Activated CD4-positive, alpha-beta T cell treated with anti-CD3 and anti-CD28 coated beads, Interleukin-10, Interleukin-2, amounts not matched to agents 100 ng/mL and 50 ng/mL, durations not matched to agents 16 hours and 8 hours (primary cell): ENCODE measurements at places on chromosomes 6 and 20.

DNA sequence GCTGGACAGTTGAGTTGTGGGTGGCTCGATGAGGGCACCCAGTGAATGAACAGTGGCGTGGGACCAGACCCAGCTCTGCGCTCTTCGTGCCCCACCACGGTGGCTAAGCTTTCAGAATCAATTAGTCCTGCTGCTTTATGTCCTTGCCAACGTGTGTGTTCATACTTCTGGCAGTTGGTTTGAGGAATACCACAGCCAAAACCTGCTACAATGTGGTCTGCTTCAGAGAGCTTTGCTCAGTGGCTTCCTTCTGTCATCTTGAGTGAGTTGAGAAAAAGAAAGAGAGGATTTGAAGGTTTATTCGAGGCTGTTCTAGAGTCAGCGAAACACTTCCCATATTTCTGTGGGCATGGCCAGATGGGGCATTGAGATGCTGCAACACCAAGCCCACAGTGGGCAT lies 39.5 kb upstream of the SLC22A2 start:
- DNase-seq: no peak

- no peak for DNase-seq
Observed at GRCh38 chr6:40417031-40417430, 170.1 kb downstream of the LRFN2 start.

- no peak for DNase-seq
Observed at GRCh38 chr6:149929422-149929821, 6.5 kb upstream of the RAET1G start.

GRCh38 chr6:157075549-157076450 lies 247.5 kb downstream of the TMEM242 start:
- peak; percentile 55 for DNase-seq

- no peak for DNase-seq
Observed at GRCh38 chr6:10425975-10426780, 11.3 kb upstream of the TFAP2A start.

DNA sequence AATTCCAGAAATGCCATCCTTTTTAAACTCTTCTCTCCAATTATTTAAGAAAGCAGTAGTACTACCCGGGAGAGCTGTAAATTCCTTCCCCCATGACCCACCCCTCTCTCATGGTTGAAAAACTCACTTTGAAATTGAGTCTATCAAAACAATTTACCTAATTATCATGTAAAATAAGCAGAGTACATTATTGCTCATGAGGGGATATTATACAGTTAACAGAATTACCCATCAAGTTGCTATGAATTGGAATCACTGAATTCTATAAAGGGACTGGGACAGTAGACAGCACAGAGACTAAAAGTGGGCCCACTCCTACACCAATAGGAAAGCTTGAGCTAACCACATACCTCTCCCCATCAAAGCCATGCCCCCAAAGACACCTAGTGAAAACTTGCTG lies 16.3 kb downstream of the JAG1 start:
- DNase-seq: no peak

- DNase-seq: no peak
Observed at GRCh38 chr20:12311094-12311865, 393.6 kb downstream of the BTBD3 start.

DNA sequence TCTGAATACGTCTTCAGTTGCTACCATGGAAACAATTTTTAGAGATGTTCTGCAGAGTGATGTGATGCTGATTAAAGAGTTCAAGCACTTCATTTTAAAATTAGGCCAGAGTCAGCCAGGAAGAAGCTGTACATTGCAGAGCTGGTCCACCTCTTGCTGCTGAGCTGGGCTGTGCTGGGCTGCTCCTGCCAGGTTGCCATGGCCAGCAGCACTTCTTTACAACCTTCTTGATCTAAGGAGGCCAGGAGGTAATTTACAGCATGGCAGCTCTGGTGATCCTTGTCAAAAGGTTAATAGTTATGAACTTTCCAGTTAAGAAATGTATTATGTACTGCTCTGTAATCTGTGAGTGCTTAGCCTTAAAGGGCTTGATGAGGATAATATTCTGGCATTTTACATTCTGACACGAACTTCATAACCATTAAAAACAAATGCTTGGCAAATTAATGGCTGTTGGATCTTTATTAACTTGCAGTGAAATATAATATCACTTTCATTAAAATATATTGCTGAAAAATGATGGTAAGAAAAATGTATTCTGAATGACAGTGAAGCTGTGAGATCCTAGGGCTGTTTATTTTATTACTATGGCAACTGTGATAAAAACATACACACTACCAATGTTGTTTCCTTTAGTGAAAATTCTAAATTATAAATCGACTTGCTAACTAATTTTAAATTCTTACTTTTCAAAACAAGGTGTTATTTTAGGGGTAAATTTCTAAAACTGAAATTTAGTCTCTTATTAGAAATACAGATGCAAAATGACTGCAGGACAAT lies 259.7 kb downstream of the RFPL4B start:
- DNase-seq: no peak

GRCh38 chr6:137119196-137120104 lies 54.0 kb downstream of the IL22RA2 start:
- DNase-seq: no peak

- no peak for DNase-seq
Observed at GRCh38 chr20:58473453-58474425, 41.5 kb downstream of the APCDD1L start.

GRCh38 chr6:20020526-20020925 lies 183.4 kb downstream of the ID4 start:
- DNase-seq: no peak

GRCh38 chr20:59598625-59599310 lies 5.6 kb upstream of the PHACTR3 start:
- peak; percentile 51 for DNase-seq

GRCh38 chr20:19701429-19701828 lies 56.6 kb upstream of the RIN2 start:
- DNase-seq: no peak

DNA sequence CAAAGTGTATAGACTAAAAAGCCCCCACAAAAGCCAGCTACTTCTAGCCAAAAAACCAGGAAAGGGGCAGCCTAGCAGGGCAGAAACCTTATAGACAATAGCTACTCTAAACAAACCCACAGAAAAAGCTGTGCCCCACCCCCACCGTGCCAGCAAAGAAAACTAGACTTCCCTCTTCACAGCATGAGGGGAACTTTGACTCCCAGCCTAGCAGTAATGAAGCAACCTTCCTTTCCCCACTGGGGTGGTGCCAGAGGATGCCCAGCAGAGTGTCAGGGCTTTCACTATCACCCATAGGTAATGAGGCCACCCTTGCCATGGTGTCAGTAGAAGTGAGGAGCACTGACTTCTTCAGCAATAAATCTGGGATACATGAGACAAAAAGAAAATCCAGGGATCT lies 99.0 kb upstream of the LGSN start:
- no peak for DNase-seq

- DNase-seq: no peak
Observed at GRCh38 chr20:4065391-4065844, 50.1 kb upstream of the RNF24 start.

DNA sequence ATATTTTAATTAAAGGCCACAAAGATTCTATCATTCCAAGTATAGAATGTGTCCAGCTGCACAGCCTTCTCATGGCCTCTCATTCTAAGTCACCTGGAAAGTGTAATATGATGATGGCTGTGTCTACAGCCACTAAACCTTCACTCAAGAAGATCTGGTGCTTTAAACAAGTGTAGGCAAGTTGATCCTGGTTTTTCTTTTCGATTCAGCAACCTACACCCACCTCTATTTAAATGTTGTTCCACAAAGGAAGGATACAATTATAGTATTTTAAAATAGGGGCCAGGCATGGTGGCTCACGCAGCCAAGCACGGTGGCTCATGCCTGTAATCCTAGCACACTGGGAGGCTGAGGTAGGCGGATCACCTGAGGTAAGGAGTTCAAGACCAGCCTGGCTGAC lies 25.5 kb upstream of the DST start:
- DNase-seq: no peak

DNA sequence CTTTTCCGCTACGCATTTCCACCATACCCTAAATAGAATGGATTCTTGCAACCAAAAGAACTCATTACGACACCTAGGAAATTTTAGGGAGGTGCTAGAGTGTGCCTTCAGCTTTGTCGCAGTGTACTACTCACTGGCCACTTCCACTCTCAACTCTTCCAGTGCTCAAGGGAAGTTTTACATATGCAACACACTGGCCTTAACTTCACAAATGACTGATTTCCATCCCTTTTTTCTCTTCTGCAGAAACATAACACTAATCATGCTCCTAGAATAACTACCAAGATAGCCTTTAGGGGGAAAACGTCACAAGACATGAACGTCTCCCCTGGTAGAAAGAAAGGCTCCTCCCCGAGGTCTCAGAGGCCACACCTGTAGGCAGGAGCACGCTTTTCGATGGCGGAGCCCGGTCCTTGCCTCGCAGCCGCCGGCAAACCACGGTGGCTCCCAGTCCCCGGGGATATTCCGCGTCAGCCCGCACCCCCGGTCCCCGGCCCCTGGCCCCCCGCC lies 584 bp downstream of the LYRM4 start:
- DNase-seq: peak; percentile 74

DNA sequence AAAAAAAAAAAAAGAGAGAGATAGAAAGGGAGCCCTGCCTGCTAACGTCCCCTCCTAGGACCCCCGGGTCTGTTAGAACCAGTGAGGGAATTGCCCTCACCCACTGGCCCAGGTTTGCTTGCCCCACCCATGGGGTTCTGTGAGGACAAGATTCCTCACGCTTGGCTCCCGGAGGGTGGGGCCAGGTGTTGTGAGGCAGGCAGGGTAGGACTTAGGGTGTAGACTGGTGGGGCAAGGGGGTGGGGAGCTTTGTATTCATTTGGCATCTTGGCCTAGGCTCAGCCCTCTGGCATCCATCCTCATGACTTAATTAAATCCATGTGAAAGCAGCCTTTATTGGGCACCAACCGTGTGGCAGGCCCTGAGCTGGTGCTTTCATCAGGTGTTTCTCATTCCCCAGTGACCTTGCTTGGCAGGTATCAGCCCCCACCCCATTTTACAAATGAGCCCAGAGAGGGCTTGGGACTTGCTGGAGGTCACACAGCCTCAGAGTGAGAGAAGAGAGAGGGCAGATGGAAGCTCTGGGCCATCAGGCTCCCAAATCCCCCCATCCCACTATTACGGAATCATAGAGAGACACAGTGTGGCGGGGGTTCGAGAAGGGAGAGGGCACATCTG lies 19.0 kb downstream of the RAB44 start:
- no peak for DNase-seq

DNA sequence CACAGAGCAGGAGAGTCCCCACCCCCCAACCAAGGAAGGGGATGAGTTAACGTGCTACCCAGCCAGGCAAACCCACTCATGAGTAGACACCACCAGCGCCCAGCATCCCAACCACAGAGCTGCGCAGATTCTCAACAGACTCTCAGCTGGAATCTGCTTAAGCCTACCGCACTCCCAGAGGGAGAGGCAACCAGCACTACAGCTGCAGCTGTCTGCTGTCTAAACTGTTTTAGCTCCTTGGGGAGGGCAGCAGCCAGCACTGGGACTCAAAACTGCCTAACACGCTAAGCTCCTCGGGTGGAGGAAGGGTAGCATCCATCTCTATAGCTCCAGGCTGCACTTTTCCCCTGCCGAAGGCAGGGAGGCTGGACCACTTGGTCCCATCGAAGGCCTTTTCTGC lies 539.8 kb downstream of the EPHA7 start:
- no peak for DNase-seq

DNA sequence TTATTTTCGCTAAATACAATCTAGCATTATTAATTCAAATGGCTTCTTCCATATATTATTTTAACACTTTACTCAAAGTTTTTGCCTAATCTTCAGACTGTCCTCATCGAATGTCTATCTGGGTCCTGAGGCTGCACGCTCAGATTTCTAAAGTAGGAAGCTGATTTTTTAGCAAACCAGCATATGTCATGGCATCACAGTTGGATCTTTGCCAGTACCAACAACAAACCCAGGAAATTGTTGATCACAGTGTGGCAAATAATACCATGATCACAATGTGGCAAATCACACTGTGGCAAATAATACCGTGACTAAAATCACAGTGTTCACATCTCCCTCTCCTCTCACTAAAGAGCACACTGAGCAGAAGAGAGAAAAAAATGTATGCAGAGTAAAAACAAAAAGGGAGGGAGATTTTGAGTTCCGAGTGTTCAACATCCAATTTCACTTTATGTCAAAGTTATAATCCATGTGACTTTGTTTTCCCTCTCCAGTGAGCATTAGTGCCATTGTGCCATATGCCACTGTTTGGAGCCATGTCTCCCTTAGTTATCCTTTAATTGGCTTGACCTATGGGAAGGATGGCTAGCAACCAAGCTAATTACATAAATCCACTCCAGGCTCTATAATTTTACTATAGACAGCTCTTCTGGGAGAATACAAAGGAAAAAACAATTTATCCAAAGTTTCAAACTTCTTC lies 1059.6 kb downstream of the HACE1 start:
- DNase-seq: no peak

DNA sequence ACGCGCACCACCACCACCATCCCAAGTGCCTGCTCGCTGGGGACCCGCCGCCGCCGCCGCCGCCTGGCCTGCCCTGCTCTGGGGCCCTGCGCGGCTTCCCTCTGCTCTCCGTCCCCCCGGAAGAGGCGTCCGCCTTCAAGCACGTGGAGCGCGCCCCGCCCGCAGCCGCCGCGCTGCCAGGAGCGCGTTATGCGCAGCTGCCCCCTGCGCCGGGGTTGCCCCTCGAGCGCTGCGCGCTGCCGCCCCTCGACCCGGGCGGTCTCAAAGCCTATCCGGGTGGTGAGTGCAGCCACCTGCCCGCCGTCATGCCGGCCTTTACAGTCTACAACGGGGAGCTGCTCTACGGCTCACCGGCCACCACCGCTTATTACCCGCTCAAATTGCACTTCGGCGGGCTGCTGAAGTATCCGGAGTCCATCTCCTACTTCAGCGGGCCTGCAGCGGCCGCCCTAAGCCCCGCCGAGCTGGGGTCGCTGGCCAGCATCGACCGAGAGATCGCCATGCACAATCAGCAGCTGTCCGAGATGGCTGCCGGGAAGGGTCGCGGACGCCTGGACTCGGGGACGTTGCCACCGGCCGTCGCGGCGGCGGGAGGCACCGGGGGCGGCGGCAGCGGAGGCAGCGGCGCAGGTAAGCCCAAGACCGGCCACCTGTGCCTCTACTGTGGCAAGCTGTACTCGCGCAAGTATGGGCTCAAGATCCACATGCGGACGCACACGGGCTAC lies 7.2 kb downstream of the PRDM13 start:
- no peak for DNase-seq

GRCh38 chr6:108549741-108550140 lies 11.0 kb upstream of the FOXO3 start:
- DNase-seq: no peak

DNA sequence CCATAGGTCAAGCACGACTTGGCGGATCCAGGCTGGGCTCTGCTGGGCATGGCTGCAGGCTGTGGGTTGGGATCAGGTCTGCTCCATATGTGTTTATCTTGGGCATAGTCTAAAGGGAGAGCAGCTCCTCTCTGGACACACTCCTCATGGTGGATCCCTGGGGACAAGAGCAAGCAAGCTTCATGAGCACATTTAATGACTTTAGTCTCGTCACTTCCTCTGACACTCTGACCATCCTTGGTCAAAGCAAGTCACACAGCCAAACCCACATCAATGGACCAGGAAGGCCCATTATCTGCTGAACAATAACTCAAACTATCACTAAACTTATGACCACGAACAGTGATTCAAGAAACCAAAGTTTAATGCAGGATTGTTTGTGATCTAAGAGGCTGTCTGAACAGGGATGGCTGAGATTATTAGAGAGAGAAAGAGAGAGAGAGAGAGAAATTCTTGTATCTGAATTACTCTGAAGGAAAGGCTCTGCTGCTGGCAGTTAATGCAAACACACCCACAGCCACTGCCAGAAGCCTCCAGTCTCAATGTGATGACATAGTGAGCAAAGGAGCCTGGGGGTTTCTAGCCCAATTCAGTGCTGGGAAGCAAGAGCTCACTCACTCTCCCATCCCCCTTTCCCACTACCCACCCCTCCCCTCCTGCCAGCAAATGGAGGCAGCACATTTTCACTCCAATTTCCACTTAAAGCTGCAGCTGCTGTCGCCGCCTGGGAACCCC lies 490.2 kb upstream of the SULF2 start:
- DNase-seq: no peak
